Stimulated activated CD4-positive, alpha-beta T cell treated with anti-CD3 and anti-CD28 coated beads, Interleukin-4, amount 100 ng/mL, for 4 hours (primary cell): ENCODE measurements at places on chromosomes 7 and 10.

DNA sequence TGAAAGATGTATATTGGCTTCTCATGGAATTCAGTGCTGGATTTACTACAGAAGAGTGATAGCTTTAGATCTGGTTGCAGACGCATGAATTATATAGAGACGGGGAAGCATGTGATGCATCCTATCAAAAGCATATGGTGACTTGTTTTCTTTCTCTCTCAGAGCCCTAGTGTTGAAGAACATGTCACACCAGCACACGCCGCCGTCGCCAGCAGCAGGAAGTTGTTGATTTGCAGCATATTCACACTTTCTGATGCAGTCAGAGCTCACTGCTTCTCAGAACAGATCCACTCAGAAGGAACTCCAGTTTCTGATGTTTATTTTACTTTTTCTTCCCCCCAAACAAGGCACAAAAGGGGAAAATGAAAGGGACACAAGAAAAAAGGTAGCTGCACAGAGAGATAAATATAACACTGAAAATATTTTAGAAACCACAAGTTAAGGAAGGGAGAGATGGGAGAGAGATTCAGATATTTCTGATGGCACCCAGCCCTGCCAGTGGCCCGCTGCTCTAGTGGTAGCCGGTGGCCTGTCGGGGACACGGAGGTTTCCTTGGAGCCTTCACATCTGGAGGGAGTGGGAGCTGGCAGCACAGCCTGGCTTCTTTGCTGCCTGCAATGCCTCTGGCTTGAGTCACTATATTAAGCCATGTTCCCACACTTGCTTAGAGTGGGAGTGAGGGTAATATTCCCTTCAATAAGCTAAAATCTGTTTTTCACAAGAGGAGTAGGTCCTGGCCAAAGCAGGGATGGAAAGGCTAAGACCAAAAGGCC, 123.2 kb downstream of the NRP1 start:
- DNase-seq: no peak

DNA sequence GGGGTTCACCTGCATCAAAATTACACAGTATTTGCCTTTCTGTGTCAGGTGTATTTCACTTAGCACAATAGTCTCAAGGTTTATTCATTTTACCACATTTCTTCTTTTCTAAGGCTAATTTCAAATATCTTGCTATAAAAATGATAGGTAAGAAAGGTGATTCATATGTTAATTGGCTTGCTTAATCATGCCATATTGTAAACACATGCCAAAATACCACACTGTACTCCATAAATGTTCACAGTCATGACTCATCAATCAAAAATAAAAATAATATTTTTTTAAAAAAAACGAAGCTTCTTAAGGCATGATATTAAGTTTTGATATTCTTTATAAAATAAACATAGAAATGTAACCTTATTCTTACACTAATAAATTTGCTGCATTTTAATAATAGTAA, 947.1 kb downstream of the GRM8 start:
- no peak for DNase-seq

DNA sequence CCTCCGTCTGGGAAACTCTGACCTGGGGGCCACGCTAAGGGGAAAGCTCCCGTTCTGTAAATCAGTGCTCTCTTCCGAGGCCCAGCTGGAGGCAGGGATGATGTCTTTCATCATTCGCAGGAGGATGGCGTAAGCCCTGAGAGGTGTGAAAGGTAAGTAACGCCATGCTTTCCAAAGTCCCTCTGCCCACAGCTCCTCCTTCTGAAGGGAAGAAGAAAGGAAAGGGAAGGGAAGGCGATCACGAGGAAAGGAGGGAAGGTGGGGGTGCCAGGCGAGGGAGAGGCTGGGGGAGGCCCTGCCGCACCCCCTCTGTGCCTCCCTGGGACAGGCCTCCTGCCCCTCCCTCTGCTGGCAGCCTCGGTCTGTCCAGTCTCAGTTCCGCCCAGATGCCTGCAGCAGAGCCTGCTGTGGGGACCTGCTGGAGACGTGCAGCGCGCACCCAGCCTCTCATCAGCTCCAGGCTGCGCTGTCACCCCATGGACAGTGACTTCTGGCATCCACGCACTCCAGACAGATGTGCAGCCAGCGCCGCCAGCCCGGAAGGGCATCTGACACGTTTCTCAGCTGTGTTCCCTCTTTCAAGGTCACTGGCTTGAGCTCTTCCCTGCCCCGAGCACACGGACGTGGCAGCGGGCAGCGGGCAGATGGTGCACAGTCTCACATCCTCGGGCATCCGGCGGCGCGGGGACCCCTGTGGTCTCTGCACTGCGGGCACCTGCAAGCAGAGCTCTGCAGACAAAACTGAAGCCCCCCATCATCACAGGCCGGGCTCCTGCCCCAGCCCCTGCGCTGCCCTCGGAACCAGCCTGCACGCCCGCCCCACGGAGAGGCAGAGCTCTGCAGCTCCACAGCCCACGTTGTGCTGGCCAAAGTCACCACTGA, 60.6 kb downstream of the INSIG1 start:
- DNase-seq: no peak

- no peak for DNase-seq
These were observed 11.4 kb downstream of the ATG9B start for GRCh38 chr7:151012911-151013347.

GRCh38 chr7:29039821-29040578, 81.9 kb upstream of the TRIL start:
- no peak for DNase-seq

DNA sequence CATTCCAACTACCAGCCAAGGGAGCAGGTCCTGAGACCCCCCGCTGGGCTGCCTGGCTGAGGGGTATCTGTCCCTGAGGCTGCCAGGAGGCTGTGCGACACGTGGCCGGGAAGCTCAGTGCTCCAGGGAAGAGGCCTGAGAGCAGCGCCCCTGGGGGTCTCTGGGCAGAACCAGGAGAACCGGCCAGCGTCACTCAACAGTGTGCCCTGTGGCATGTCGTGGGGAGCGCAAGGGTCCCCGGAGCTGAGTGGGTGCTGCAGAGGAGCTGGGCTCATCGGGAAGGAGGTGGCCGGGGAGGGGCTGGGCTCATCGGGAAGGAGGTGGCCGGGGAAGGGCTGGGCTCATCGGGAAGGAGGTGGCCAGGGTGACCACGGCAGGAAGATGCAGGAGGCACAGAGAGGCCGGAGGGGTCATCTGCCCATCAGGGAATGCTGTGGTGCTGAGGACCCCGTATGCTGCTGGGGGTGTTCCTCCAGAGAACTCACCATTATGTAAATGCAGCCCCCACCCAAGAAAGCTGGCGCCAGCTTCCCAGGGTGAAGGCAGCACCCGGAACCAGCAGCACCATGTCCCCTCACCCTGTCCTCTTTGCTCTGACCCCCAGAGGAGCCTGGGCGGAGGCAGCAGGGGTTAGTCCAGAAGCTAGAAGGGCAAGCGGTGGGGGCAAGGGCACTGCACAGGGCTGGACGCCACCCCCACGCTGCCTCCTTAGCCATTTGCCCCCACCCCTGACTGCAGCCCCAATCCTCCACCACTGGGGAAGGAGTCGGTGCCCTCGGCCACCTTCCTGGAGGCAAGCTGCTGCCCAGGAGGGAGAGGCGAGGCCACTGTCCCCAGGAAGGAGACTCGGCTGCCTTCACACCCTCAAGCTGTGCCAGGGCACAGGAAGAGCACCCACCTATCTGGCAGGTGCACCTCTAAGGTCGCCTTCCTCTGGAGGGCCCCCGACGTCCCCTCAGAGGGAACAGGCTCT, 33.3 kb downstream of the CALML3 start:
- no peak for DNase-seq

DNA sequence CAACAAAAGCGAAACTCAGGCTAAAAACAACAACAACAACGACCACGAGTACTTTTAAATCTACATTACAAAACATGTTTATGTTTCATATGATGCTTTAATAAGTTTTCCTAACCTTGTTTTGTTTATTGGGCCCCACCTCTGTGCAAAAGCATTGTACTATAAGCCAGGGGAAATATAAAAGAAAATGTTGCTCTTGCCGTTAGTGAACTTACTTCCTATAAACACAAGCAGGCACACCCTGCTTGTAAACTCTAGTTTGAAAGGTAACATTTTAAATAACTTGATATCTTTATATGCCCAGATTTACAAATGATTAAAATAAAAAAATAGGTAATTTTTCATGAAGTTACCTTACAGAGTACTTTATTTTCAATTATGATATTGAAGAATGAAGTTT, 19.2 kb upstream of the EPC1 start:
- no peak for DNase-seq

GRCh38 chr7:1226186-1226901, 6.3 kb upstream of the UNCX start:
- no peak for DNase-seq

DNA sequence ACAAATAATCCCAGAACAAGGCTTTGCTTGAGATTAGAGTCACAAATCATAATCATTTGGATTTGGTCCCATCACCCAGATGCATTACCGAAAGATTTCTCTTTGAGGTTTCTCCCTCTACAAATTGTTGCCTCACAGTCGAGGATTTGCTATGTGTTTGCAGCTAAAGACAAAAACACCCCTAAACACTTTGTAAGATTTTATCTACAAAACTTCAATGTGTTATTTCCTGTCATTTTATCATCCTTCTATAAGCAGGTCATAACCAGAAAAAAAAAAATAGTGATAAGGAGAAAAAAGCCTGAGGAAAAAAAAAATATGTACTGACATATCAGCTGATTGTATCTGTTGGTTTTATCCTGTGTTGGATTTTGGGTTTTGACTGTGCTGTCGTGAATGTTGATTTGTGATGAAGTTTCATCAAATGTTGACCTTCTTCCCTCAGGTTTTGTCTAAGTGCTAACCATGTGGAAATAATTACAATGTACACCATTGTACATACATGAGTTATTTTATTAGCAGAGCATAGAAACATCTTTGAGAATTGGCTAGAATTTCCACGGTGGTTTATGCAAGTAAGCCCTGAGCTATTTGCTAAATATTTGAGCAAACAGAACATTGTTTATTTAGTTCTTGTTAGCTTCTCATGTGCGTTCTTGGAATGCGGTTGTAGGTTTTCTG, 274.4 kb downstream of the NEBL start:
- DNase-seq: no peak

DNA sequence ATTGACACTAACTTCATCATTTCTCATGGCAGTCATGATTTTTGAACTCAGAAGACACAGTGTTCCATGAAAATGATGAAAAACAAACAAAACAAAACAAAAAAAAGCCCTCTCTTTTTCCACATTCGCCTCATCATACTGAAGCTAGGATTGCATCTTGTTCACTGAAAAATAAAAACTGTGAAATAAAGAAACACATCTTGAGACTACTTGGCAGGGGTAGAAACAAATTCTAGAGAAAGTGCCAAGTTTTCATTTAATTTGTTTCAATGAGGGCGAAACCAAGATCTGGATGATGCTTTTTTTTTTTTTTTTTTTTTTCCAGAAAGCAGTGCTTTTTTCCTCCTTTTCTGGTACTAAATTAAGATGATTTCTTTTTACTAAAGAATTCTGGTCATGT, 350.4 kb upstream of the ETV1 start:
- DNase-seq: no peak

- no peak for DNase-seq
These were observed 50.0 kb downstream of the AOC1 start for GRCh38 chr7:150902078-150903033.

DNA sequence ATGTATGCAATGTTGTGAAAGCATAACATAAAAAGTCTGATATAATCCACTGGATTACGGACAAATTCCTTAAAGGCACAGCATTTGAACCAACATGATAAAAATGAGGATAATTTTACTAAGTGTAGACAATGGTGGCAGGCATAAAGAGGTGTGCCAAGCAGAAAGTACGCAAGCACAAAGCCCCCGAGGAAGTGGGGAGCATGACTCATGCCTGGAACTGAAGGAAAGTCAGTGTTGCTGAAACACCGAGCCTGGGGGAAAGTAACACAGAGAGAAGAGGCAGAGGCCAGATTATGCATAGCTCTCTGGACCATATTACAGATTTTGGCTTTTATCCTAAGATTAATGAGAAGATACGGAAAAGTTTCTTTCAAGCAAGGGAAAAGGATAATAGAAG, 490.0 kb upstream of the PHF14 start:
- no peak for DNase-seq

- no peak for DNase-seq
These were observed 21.0 kb upstream of the EIF5AL1 start for GRCh38 chr10:79491143-79491835.

DNA sequence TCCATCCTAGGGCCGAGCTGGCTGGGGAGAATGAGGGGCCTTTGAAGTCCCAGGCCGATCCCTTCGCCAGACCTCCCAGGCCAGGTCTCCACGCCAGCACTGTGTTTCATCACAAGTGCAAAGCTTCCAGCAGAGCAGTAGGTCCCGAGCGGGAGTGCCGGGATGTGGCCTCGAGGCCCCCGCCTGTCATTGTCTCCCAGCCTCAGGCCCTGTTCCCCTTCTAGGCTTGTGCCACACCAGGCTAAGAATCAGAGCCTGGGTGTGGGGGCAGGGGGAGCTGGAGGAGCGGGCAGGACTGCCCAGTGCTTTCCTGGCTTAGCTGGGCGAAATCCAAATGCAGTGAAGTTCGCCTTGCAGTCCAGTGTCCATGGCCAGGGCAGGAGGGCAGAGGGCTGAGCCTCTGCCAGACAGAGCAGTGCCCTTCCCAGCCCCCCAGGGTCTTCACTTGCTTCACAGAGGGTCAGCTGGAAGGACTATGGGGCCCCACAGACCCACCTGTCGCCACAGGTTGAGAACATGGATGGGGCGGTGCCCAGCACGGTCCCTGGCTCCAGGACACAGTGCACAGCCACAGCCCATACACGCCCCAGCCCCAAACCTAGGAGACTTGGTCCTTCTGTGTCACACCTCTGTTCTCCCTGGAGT, 20.2 kb upstream of the PFKFB3 start:
- DNase-seq: no peak

- no peak for DNase-seq
These were observed 210.1 kb upstream of the INHBA start for GRCh38 chr7:41912851-41913567.

DNA sequence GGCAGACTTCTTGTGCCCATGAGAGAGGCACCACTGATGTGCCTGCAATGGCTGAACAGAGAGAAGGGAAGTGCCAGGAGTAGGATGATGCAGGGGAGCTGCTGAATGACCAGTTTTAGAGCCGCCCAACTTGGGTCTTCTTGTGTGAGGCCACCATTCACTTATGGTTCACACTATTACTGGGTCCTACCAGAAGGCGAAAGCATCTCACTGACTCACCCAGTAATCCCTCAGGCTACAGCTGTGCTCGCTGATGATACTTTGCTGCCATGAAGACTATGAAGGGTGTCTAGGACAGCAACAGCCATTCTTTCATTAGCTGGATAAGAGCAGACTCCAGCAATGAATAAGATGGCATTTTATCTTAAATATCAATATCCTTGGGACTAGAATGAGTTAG, 47.6 kb downstream of the PLXNA4 start:
- no peak for DNase-seq

DNA sequence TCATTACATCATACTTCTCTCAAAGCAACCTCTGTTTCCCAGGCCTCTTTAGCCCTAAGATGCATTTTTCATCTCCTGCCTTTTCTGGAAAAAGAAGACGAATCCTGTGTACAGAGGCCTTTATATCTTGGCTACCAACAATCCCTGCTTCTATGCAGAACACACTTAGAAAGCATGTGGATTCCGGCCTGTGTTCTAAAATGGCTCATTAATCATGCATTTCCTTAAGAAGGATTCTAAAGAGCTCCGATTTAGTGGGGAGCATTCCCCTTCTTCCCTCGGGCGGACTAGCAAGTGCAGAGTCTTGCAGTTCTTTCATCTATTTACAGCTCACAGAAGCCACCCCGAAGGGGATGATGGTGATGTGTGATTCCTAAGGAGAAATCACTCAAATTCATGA, 1212.9 kb downstream of the TYW1 start:
- no peak for DNase-seq

- DNase-seq: no peak
These were observed 2.1 kb upstream of the SAMD9L start for GRCh38 chr7:93150200-93150835.

GRCh38 chr10:72595436-72595835, 30.4 kb downstream of the MICU1 start:
- no peak for DNase-seq
